Nephron progenitor cell (in vitro differentiated cells): ENCODE measurements at places on chromosomes 11 and 22.

DNA sequence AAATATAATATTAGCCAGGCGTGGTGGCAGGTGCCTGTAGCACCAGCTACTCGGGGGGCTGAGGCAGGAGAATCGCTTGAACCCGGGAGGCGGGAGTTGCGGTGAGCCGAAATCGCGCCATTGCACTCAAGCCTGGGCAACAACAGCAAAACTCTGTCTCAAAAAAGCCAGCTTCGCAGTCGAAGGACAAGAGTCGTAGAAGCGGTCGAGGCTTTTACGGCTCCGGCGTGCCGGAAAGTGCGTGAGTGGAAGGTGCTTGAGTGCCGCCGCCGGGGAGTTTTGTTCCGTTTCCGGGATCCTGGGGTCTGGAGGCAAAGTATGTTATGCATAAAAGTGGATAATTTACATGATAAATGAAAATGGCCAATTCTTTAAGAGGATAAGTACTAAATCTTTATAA lies 43.6 kb downstream of the SYN3 start:
- DNase-seq, result no peak

DNA sequence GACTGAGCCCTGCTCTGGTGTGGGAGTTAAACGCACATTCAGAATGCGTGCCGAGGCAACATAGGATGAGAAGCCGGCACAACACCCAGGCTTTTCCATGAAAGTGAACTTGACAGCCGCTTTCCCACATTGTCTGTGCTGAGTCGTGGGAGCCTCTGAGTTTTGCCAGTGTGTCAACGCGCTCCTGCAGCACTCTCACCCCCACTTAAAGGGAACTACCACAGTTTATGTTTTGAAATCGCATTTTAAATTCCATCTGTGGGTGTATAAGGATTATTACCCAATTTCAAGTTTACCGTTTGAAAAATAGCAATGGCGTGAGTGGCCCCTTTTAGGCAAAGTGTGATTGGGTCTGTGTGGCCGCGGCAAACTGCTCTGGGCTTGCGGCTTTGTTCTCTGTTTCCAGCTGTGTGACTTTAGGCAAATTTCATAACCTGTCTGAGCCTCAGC lies 81.5 kb downstream of the FBLN1 start:
- no peak for DNase-seq

- DNase-seq, result no peak
Observed at GRCh38 chr22:37254209-37254866, 10.3 kb upstream of the RAC2 start.

DNA sequence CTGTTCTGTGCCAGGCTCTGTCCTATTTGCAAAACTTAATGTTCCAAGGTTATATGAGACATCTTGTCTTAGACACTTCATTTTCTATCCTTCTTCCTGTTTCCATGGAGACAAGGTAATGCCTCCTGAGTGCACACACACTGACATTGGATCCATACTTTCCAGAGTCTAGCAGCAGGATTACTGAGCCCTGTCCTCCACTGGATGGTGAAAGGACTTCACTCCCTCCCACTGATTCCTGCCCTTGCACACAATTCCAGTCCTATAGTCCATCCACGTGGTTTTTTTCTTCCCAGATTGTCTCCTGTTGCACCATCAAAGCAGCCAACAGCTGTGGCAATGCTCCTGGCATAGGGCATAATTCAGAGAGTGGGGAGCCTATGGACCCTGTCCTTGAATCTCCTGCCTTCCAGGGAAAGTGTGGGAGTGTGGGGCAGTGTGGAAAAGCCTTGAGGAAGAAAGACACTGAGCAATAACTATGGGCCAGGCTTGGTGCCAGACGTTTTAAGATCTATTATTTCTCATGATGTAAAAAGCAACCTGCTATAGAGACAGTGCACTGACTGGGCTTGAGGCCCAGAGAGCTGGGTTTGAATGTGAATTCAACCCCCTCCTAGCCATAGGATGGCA lies 31.3 kb downstream of the SERPINH1 start:
- no peak for DNase-seq

- DNase-seq, result no peak
Observed at GRCh38 chr11:89177691-89178231, at the start of gene TYR. Gene TYR, plus strand, starts transcription at chr11:89177875. Its CDS starts 79 bp downstream, at chr11:89177954.

- DNase-seq, result no peak
Observed at GRCh38 chr11:121524233-121524631, 71.5 kb upstream of the SORL1-AS1 start.

DNA sequence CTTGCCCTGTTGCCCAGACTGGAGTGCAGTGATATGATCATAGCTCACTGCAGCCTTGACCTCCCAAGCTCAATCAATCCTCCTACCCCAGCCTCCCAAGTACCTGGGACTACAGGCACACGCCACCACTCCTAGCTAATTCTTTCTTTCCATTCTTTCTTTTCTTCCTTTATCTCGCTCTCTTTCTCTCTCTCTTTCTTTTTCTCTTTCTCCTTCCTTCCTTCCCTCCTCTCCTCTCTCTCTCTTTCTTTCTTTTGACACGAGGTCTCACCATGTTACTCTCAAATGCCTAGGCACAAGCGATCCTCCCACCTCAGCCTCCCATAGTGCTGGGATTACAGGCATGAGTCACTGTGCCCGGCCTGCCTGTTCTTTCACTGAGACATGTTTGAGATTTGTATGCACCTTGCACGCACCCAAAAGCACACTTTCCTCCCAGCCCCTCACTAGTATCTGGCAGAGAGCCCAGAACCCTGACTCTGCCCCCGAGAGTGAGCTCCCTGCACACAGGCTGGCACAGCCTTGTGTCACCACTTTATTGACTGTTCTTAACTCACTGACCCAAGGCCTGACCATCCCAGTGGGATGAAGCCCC lies 56.8 kb downstream of the CD6 start:
- DNase-seq, result no peak

GRCh38 chr11:133492895-133493294 lies 39.4 kb downstream of the OPCML start:
- DNase-seq, result no peak

DNA sequence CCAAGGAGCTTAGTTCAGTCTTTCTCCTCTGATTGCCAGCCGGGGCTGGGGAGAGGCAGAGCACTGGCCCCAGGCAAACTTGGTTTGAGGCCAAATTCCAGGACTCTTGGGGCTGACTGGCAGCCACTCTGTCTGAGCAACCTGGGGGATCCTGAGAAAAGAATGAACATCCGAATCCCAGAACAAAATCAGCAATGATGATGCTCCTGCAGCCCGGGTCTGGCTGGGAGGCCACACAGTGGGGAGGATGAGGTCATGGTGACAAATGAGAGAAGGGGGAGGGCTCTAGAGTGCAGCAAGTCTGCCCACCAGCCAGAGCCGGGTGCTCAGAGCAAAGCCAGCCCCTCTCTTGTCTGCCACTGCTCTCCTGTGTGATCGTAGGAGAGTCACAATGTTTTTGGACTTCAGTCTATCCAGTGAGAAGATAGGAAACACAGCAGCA lies 71.8 kb upstream of the PAX6 start:
- peak; percentile 28 for DNase-seq

GRCh38 chr22:48824712-48825651 lies 1002.7 kb downstream of the BRD1 start:
- no peak for DNase-seq
